Osteocyte (in vitro differentiated cells): ENCODE measurements at places on chromosomes 6 and 20. TPM values are rescaled to one million over a fixed set of nuclear protein-coding genes. Genes with fewer than 3 reads are reported as not detected.
A peak's percentile ranks its signal among the peaks of the same experiment; 100 is the strongest.

DNA sequence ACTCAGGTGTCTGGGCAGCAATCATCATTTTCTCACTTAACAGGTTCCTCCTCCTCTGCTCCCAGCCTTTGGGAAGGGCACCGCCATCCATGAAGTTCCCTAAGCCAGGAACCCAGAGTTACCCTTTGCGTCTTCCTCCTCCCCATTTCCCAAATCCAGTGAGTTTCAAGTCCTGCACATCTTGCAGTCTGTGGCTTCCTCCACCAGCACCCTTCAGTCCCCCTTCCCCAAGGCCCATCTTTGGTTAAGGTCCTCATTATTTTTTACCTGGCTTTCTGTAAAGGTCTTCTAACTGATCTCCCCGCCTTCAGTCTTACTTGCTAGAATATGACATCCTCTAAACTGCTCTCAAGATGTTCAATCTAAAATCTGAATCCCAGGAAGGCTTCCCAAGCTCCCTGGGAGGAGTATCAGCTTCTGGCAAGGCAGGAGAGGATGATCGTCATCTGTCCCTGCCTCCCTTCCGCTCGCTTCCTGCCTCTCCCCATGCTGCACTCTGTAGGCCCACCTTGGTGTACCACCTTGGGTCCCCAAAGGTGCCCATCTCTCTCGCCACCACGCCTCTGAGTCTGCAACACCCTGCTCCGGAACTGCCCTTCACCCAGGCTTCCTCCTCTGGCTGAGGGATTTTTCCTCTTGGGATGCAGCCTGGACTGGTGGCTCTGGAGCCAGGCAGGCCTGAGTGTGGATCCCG lies 11.4 kb upstream of the DUSP22 start:
- peak; percentile 57 for DNase-seq

- DNase-seq: no peak
Observed at GRCh38 chr6:150510576-150510975, 89.1 kb upstream of the PLEKHG1 start.

DNA sequence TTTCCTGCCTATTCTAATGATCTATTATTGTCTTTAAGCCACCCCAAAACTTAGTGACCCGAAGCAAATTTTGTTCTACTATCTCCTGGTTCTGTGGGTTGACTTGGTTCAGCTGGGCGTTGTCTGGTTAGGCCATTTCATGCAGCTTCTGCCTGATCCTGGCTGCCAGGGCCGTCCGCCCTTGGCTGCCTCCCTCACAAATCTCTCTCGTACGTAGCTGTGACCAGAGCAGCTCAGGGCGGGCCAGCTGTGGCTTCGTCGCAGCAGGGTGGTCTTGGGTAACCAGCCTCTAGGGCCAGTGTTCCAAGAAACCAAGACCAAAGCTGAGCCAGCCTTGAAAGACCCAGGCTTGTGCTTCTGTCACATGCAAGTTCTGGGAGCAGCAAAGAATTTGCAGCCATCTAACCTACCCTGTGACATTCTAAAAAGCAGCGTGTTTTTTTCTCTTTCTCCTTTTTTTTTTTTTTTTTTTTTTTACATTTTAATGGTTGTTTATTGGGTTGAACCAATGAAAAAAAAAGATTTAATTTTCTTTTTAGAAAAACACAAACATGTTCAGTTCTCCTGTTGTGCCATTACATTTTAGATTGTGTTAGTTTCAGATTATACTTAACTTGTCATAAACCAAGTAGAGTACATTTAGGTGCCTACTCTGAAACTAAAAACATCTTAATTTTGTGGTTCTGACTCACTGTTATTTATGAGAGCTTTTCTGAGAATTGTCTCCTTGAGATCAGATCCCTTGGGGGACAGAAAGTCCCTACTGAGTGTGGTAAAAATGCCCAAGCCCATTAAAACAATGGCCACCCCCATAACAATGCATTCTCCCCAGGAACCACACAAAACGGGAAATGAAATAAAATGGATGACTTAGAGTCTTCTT lies 83.9 kb downstream of the ZDHHC14 start:
- peak; percentile 68 for DNase-seq

- no peak for DNase-seq
Observed at GRCh38 chr6:161143663-161144430, 130.0 kb downstream of the AGPAT4 start.

- DNase-seq: peak; percentile 94
Observed at GRCh38 chr20:327186-328026, 2.1 kb downstream of the SOX12 start.

DNA sequence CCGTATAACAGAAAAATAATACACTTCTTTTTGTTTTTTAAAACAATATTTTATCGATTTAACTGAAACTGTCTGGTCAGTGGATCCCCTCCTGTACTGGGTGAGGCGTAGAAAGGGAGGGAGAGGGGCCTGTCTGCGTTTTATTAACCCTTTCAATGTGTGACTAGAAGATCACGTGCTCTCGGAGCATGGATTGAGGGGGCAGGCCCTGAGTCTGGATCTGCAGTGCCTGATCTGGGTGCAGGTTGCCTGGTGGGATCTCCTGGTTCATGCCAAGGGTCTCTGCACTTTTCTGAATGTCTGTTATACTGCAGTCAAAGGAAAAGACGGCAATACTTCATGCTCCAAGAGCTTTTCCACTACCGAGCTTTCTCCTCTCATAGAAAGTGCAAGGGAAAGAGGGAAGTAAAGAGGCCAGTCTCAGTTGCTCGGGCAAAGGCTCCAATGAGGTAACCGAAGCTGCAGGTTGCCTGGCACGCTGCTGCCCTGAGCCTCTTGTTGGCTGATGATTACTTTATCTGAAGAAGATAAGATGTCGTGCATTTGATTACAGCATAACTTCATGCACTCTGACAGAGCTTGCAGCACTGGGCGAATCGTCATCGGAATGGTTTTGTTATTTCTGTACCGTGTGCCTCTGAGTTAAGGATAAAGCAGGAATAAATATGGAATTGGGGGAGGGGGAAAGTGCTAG lies 167.5 kb upstream of the PMEPA1 start:
- DNase-seq: no peak

GRCh38 chr6:124857746-124858145 lies 104.5 kb upstream of the RNF217 start:
- no peak for DNase-seq

DNA sequence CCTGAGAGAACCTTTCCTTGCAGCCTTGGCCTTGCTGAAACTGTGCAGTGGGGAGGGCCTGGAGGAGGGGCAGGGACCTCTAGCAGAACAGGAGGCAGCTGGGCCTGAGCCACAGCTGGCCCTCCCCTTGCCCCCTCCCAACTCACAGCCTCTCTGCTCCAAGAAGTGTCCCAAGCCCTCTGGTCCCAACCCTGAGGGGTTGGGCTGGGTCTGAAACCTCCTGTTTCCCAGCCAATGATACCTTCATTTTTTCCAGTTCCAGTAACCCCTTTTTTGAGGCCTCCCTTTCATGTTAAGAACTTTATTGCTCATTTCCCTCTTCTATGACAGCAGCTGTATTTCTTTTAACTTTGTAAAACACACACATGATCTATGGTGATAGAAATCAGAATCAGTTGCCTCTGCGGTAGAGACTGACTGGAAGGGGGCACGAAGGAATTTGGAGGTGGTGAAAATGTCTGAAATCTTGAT lies 17.9 kb upstream of the ARMC12 start:
- no peak for DNase-seq

DNA sequence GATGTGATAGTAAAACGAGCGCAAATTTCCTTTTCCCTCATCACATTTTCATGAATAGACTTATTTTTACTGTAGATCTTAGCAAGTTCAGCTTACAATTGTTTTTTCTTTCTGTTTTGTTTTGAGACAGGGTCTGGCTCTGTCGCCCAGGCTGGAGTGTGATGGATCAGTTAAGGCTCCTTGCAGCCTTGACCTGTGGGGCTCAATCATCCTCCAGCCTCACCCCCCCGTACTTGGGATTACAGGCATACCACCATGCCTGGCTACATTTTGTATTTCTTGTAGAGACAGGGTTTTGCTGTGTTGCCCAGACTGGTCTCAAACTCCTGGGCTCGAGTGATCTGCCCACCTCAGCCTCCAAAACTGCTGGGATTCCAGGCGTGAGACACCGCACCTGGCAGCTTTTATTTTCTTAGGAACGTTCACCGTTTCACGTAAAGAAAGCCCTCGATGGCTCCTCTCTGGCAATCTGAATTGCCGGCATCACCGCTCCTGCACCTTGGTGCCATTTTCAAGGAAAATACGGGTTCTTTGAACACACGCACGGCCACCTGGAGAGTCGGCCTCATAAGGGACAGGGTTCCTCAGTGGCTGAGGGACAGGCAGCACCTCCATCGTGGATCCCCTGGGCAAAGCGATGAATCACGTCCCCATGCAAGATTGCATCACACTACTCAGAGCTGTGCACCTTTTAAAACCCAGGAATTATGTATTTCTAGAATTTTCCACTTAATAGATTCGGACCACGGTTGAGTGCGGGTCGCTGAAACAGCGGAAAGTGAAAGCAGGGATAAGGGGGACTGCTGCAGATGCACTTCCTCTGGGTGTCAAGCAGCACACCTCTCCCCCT lies 78.7 kb downstream of the IRF4 start:
- DNase-seq: no peak

- no peak for DNase-seq
Observed at GRCh38 chr20:35176132-35176531, 4.3 kb downstream of the PROCR start.

- DNase-seq: no peak
Observed at GRCh38 chr6:151690303-151690702, 117.2 kb upstream of the ESR1 start.

GRCh38 chr6:3913077-3913957 lies 64.1 kb downstream of the FAM50B start:
- DNase-seq: no peak

DNA sequence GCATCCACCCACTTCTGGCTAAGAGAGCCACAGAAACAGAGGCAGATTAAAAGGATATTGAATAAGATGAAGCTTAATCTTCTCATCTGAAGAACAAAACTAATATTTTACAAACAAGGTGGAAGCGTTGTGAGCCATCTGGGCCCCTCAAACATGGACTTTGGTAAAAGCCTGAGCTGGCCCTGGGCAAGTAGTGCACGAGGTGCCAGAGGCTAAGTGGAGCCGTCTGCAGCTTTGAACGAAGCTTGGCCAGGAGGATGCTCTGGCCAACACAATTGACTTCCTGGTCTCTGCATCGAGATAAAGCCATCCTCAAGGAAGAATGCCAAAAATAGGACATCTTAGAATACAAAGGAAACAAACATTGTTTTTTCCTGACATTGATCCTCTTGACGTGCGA lies 53.2 kb upstream of the PLEKHG1 start:
- DNase-seq: no peak

DNA sequence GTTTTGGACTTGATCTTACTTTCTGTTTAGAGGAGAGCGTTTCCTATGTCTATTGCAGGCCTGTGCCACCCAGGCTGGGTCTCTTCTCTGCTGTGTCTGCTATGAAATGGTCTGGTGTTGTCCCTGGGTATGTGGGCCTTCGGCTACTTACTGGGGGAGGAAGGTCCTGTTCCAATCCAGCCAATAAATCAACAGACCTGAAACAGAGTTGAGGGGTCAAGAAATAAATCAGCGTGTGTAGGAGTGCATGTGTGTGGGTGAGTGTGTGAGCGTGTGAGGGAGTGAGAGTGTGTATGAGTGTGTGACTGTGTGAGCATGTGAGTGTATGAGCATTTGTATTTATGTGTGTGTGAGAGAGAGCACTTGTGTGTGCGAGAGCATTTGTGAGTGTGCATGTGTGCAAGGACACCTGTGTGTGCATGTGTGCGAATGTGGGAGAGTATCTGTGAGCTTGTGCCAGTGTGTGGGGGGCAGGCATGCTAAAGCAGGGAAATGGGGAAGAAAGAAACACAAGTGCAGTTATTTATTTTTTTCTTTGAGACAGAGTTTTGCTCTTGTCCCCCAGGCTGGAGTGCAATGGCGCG lies 86.3 kb upstream of the PMEPA1 start:
- no peak for DNase-seq

DNA sequence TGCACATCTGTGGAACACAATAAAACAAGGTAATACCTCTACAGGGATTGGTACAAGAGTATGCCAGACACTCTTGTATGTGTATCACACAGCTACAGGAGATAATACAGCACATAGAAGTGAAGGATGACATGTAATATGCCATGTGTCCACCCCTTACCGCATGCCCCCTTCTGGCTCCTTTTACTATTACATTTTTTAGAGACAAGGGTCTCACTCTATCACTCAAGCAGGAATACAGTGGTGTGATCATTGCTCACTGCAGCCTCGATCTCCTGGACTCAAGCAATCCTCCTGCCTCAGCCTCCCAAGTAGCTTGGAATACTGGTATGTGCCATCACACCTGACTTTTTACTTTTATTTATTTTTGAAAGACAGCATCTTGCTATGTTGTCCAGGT lies 4.2 kb upstream of the NCR3 start:
- no peak for DNase-seq

DNA sequence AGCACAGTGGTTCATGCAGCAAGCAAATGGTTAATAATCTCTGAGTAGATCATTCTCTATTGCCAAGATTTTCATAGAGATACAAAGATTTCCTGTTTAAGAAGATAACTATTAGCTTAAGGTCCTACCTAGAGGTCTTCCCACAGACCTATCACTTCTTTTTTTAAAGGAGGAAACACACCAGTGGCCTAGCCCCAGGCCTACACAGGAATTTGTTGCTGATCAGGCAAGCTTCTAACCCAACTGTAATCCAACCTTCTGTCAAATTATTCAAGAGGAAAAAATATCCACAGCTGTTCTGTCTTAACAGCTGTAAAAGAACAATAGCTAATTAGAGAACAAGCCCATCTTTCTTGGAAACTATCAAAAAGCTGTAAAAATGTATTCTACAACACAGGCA lies 332.8 kb downstream of the BTBD9 start:
- no peak for DNase-seq

DNA sequence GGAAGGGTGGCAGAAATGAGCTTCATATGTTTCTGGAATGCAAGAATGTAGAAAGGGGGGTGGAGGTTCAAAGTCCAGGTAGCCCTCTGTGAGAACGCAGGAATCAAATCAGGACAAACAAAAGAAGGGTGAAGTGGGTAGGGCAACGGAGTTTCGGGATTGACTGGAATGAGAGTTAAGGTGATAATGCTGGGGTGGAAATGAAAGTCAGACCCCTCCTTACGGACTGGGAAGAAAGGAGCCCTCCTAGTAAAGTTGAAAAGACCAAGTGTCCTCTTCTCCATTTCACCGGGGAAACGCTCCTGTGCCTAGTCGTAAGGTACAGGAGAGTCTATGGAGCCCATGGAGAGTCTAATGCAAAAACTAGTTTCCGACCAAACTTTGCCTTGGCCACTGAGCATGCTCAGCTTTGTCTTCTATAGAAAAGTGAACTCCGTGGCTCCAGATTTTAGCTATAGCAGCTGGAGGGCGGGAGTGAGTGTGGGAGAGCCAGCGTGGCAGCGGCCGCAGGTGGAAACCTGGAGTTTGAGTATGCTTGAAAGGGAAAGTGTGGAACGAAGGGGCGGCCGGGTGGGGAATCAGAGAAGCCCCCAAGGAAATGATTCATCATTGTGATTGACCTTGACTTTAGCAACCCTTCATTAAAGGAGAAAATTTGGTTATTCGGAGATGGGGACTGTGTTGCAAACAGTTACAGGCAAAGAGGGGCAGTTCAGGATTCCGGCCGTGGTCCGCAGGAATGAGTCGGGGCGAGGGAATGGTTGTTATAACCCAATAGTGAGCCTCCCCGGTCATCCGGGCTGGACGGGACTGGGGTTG lies 1.3 kb upstream of the LRRC1 start:
- DNase-seq: peak; percentile 87

- peak; percentile 68 for DNase-seq
Observed at GRCh38 chr20:25269057-25269832, 21.4 kb downstream of the PYGB start.

- no peak for DNase-seq
Observed at GRCh38 chr6:91075244-91075976, 488.5 kb upstream of the MAP3K7 start.

The CD93 gene
- 0.13 and 0.21 TPM in 2 replicates for total RNA-seq

The TRIM10 gene
- total RNA-seq: not detected in 2 replicates

The GSTA1 gene
- total RNA-seq: not detected in 2 replicates

The RNF182 gene
- 9.8 and 11.0 TPM in 2 replicates for total RNA-seq
